ENCODE measurements at places on chromosomes 7 and 10. TPM values are rescaled to one million over a fixed set of nuclear protein-coding genes. Genes with fewer than 3 reads are reported as not detected.

GRCh38 chr10:20949967-20950366, 52.9 kb upstream of the NEBL start:
- no peaks in the 10 kb centered on the region for H3K36me3 ChIP-seq
- no peaks in the 10 kb centered on the region for H3K27me3 ChIP-seq
- H3K4me3 ChIP-seq = no peak overlapping the region
- DNase-seq = no peak
- H3K4me1 ChIP-seq = no peaks in the 10 kb centered on the region

- peak overlapping the region; percentile 78 for H3K27ac ChIP-seq
- no peaks in the 10 kb centered on the region for H3K36me3 ChIP-seq
- no peak for DNase-seq
- H3K27me3 ChIP-seq = no peaks in the 10 kb centered on the region
- H3K4me1 ChIP-seq = peaks cover 43% of the 10 kb centered on the region
Measured at GRCh38 chr7:159071260-159071659, 73.4 kb downstream of the VIPR2 start.

DNA sequence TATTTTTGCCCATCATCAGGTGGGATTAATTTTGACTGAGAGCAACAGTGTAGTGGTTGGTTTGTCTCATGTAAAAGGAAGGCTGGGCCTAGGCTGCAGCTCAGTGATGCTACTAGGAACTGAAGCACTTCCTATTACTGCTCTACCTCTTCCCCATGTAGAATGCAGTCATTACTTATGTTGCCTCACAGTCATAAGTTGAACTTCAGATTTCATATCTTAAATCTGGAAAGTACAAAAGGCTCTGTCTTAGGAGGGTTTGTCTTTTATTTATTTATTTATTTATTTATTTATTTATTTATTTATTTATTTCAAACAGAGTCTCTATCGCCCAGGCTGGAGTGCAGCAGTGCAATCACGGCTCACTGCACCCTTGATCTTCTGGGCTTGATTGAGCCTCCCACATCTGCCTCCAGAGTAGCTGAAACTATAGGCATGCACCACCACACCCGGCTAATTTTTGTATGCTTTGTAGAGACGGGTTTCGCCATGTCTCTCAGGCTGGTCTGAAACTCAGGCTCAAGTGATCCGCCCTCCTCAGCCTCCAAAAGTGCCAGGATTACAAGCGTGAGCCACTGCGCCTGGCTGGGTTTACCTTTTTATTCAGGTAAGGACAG, 721.7 kb upstream of the GALNT17 start:
- no peaks in the 10 kb centered on the region for H3K36me3 ChIP-seq
- H3K27me3 ChIP-seq = no peaks in the 10 kb centered on the region
- no peak overlapping the region for H3K27ac ChIP-seq
- no peak overlapping the region for H3K4me3 ChIP-seq
- no peak for DNase-seq

The IFIT1 gene
- total RNA-seq = 25.6 TPM

The ELFN1 gene
- total RNA-seq = 7.4 TPM

DNA sequence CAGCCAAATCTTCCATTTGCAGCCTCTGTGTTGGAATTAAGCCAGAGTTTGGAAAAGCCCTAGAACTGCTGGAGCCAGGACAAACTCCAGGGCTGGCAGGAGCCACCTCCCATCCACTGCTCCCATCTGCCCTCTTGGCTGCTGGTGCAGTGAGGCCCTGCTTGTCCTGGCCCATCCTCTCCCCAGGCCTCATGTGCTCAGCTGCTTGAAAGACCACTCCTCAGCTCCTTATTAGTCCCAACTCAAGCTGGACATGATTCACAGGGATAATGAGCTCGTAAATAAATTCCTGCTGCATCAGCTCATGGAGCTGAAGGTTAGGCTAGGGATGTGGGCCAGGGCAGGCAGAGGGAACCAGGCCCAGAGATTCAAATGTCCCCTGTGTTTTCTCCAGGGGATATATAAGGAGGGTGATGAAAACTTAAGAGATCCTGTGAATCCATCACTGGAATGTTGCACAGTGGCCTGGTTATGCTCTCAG, 282.8 kb downstream of the RPS24 start:
- H3K4me3 ChIP-seq = no peak overlapping the region
- peak; percentile 74 for DNase-seq
- no peak overlapping the region for H3K27ac ChIP-seq
- H3K27me3 ChIP-seq = no peaks in the 10 kb centered on the region
- H3K36me3 ChIP-seq = no peaks in the 10 kb centered on the region
- H3K4me1 ChIP-seq = peaks cover 15% of the 10 kb centered on the region

DNA sequence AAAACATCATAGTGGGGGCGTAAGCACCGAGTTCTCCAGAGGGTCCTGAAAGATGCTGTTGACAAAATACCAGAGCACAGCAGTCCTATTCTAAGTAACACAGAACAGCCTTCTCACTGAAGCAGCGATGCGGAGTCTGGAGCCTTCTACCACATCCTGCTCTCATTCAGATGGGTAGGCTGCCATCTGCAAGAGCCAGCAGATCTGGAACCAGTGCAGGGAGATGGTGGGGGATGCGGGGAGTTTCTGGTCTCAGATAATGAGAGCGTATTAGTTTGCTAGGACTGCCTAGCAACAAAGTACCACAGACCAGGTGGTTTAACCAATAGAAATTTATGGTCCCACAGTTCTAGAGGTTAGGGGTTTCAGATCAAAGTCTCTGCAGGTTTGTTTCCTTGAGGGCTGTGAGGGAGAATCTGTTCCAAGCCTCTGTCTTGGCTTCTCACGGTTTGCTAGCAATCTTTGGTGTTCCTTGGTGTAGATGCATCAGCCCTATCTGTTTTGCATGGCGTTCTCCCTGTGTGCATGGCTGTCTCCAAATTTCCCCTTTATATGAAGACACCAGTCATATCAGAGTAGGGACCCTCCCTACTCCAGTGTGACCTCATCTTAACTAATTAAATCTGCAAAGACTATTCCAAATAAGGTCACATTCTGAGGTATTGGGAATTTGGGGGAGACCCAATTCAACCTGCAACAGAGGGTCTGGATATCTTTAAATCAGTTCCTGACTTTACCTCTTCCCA, 52.0 kb upstream of the STEAP1B start:
- no peak for DNase-seq
- H3K36me3 ChIP-seq = no peaks in the 10 kb centered on the region
- H3K27ac ChIP-seq = no peak overlapping the region
- no peak overlapping the region for H3K4me3 ChIP-seq

The ERVW-1 gene
- total RNA-seq = not detected

GRCh38 chr7:93013446-93014061, 104.2 kb downstream of the SAMD9 start:
- H3K4me3 ChIP-seq = no peak overlapping the region
- no peaks in the 10 kb centered on the region for H3K36me3 ChIP-seq
- no peak overlapping the region for H3K27ac ChIP-seq
- no peaks in the 10 kb centered on the region for H3K27me3 ChIP-seq
- H3K4me1 ChIP-seq = peaks cover 18% of the 10 kb centered on the region

GRCh38 chr7:7014827-7015595, 167.3 kb upstream of the C1GALT1 start:
- H3K36me3 ChIP-seq = no peaks in the 10 kb centered on the region
- no peaks in the 10 kb centered on the region for H3K4me1 ChIP-seq
- no peak overlapping the region for H3K27ac ChIP-seq

The HABP2 gene
- total RNA-seq = not detected

DNA sequence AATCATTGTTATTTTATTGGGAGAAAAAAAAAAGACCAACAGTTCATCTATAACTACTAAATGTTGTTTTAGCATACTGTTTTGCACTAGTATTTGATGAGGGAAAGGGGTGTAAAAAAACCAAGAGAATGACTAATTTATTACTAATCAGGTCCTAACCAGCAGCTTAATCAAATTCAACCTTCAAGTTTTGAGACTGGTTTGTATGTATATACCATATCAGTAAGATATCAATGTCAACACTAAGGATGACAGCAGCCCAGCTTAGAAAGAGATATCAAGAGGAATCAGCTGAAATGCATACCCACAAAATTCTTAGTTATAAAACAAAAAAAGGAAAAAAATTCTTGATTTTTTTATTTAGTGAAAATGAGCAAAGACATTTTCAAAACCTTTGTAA, 122.6 kb downstream of the KMT2C start:
- H3K27me3 ChIP-seq = no peaks in the 10 kb centered on the region
- no peak overlapping the region for H3K27ac ChIP-seq
- no peak overlapping the region for H3K4me3 ChIP-seq
- H3K36me3 ChIP-seq = no peaks in the 10 kb centered on the region
- no peak for DNase-seq

DNA sequence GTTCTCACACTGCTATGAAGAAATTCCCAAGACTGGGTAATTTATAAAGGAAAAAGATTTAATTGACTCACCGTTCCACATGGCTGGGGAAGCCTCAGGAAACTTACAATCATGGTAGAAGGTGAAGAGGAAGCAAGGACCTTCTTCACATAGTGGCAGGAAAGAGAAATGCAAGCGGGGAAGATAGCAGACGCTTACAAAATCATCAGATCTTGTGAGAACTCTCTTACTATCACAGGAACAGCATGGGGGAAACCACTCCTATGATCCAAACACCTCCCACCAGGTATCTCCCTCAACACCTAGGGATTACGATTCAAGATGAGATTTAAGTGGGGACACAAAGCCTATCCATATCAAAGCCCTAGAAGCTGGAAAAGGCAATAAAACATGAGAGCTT, 130.8 kb downstream of the MDFIC start:
- H3K4me3 ChIP-seq = no peak overlapping the region
- H3K4me1 ChIP-seq = no peaks in the 10 kb centered on the region
- H3K27me3 ChIP-seq = no peaks in the 10 kb centered on the region

DNA sequence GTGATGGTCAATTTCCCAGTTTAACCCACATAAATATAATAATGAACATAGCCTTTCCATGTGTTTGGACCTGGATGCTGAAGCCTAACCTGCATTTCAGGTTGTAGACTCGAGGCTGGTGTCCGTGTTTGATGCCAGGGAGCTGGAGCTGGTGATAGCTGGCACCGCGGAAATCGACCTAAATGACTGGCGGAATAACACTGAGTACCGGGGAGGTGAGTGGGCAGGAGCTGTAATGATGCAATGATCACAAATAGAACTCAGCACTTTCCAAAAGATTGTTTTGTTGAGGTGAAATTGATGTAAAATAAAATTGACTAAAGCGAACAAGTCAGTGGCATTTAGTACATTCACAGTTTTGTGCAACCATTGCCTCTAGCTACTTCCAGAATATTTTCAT, 30.8 kb upstream of the STK17A start:
- H3K27me3 ChIP-seq = no peaks in the 10 kb centered on the region
- no peaks in the 10 kb centered on the region for H3K36me3 ChIP-seq
- DNase-seq = no peak
- H3K4me3 ChIP-seq = no peak overlapping the region

DNA sequence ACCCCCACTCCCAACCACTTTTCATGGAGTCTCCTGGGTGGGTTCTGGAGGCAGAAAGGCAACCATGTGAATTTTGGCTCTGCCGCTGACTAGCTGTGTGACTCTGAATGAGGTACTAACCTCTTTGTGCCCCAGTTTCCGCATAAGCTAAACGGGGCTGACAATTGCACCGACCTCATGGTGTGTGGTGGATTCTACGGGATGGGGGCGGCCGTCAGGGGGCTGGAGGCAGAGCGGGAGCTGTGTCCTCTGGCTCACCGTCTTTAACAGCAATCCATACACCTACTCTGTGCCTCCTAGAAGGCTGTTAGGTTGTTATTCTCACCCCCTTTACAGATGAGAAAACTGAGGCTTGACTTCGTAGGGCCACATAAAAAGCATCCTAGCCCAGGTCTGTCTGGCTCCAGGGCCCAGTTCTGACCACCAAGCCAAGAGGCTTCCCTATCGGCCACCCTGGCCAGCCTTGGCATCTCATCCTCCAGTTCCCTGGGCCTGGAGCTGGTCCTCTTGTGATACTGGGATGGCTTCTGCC, 4.3 kb upstream of the SLC29A3 start:
- DNase-seq = no peak
- no peaks in the 10 kb centered on the region for H3K27me3 ChIP-seq
- peak overlapping the region; percentile 18 for H3K4me3 ChIP-seq

The CLIP2 gene
- 9.6 TPM for total RNA-seq

The CUL2 gene
- 21.7 TPM for total RNA-seq

Data from heart left ventricle (tissue), 16 donors.